ENCODE measurements at places on chromosomes 2 and 18.

GRCh38 chr2:194739217-194739616 lies 917.8 kb upstream of the SLC39A10 start:
- no peak for DNase-seq

DNA sequence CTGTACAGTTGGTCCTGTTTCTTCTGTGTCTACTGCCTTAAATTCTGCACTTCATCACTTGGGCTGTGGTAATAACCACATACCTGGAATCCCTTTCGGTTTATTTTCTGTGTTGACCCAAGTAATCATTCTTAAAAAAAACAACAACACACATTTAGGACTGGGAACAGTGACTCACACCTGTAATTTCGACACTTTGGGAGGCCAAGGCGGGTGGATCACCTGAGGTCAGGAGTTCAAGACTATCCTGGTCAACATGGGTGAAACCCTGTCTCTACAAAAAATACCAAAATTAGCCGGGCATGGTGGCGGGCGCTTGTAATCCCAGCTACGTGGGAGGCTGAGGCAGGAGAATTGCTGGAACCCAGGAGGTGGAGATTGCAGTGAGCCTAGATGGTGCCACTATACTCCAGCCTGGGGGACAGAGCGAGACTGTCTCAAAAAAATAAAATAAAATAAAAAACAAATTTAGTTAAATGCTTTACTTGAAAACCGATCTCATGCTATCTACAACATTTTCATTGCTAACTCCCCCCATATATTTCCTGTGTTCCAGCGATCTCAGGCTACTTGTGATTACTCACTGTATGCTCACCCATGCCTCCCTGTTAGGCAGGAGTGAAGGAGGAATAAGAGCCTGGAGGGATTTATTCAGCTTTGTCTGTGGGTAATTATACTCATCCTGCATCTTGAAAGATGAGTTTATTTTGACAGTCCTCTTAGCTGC lies 18.2 kb downstream of the ACSL3 start:
- no peak for DNase-seq

DNA sequence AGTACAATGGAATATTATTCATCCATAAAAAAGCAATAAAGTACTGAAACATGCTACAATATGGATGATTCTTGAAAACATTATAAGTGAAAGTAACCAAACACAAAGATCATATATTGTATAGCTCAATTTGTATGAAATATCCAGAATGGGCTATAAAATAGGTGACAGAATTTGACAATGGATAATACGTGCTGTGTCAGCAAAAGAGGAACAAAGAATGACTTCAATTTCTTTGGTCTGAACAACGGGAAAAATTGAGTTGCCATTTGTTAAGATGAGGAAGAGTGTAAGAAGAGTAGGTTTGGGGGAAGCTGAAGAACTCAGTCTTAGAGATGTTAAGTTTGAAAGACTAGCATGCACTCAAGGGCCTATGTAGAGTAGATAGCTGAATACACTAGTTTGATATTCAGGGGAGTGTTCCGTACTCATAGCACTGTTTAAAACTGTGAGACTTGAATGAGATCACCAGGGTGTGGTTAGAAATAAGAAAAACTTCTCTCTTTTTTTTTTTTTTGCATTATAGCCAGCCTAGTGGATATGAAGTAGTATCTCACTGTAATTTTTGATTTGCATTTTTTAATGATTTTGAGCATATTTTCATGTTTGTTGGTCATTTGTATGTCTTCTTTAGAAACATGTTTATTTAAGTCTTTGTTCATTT lies 213.6 kb downstream of the NR4A2 start:
- no peak for DNase-seq

GRCh38 chr2:228039752-228040534 lies 141.5 kb downstream of the SPHKAP start:
- DNase-seq, result no peak

GRCh38 chr18:48955830-48956261 lies 5.1 kb upstream of the SMAD7 start:
- DNase-seq, result no peak

- no peak for DNase-seq
Measured at GRCh38 chr2:48454504-48454903, 75.5 kb upstream of the STON1 start.

GRCh38 chr18:48296581-48296980 lies 112.6 kb downstream of the ZBTB7C start:
- no peak for DNase-seq

GRCh38 chr18:21496277-21496835 lies 104.1 kb downstream of the ESCO1 start:
- no peak for DNase-seq

DNA sequence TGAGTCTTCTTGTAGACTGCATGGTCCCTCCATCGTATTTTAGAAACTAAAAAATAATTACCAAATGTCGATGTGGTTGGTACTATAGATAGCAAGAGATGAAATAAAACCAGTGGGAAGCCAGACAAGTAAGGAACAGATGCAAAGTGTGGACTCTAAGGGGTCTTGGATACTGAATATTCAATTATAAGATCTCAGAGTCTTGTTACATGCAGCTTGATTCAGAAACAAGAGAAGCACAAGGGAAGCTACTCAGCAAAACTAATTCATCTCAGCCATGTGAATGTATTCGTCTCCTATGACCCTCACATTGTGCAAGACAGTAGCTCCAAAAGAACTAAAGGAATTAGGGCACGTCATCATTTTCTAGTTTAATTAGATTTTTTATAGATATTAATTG lies 80.9 kb downstream of the CDH20 start:
- DNase-seq, result no peak

DNA sequence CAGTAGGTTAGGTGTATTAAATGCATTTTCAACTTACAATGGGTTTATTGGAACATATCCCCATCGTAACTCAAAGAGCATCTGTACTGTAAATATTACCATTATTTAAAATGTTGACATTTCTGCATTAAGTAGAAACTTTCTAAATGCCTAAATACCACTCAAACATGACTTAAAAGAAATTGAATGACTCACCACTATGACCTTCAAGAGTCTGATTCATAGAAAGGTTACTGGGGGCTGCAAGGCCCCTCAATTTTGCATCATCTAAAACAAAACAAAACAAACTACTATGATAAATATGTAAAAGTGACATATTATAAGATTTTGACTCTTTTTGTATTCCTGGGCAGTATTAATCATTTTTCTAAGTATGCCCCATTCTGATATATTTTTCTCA lies 7.6 kb downstream of the WDR35 start:
- DNase-seq, result no peak

DNA sequence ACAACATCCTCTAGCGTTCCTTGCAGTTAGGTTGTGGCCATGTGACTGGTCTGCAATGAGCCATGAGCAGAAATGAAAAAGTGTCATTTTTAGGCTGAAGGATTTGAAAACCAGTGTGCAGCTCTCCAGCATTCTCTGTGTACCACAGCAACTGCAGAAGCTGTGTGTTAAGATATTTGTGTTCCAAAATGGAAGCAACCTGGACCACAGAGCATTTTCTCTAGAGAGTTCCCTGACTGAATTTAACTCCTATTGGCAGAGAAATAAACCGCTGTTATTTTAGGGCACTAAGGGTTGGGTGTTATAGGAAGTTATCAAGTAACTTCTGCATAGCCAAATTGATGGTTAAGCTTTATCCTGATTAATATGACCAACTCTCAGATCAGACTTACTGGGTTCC lies 257.2 kb upstream of the THUMPD2 start:
- no peak for DNase-seq

GRCh38 chr18:22831441-22831904 lies 101.7 kb upstream of the RBBP8 start:
- no peak for DNase-seq

DNA sequence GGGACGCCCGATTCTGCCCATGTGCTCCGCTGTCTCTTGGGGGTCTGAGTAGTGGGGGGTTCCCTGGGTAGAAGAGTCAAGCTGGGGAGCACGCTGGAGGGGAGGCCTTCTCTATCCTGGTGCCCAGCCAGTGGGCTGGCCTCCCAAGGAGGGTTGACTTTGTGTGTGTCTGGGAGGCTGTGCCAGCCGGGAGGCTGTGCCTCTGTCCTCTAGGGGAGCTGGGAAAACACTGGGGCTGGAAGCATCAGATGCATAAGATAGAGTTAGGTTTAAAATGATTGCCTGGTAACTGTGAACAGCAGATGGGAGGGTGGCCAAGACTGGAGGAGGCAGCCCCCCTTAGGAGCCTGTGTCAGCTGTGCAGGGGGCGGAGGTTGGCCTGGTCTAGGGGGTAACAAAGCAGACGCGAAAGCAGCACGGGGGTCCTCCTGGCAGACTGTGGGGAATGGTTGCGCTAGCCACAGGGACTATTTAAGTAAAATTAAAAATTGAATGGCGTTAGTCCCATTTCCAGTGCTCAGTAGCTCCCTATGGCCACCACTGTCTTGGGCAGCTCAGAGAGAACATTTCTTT lies 1.3 kb downstream of the ING5 start:
- DNase-seq, result no peak

DNA sequence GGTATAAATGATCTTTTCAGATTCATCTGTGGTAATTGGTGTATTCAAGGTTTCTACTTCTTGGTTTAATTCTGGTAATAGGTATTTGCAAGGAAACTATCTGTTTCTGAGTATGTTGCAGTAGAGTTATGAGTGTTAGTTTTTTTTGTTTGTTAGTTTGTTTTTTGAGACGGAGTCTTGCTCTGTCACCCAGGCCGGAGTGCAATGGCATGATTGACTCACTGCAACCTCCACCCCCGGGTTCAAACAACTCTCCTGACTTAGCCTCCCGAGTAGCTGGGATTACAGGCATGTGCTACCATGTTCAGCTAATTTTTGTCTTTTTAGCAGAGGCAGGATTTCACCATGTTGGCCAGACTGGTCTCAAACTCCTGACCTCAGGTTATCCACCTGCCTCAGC lies 60.9 kb upstream of the IL1R2 start:
- DNase-seq, result no peak

GRCh38 chr2:47719099-47719498 lies 63.8 kb upstream of the MSH6 start:
- DNase-seq, result no peak

DNA sequence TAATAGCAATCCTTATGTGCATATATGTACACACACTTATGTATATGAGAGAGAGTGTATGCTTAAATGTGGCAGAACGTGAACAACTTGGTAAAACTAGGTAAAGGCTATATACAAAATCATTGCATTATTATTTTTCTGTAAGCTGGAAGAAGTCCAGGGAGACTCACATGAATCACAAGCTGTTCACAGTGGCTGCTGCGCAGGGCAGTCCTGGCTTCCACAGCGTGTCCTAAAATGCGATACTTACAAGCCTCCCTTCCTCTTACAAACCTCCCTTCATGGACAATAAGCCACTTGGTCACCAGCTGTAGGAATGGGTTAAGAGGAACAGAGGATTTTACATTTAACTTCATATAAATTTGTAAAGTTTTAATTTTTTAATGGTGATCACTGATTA lies 114.9 kb upstream of the AGAP1 start:
- no peak for DNase-seq

- DNase-seq, result no peak
Measured at GRCh38 chr18:55501982-55502710, 85.8 kb downstream of the TCF4 start.

DNA sequence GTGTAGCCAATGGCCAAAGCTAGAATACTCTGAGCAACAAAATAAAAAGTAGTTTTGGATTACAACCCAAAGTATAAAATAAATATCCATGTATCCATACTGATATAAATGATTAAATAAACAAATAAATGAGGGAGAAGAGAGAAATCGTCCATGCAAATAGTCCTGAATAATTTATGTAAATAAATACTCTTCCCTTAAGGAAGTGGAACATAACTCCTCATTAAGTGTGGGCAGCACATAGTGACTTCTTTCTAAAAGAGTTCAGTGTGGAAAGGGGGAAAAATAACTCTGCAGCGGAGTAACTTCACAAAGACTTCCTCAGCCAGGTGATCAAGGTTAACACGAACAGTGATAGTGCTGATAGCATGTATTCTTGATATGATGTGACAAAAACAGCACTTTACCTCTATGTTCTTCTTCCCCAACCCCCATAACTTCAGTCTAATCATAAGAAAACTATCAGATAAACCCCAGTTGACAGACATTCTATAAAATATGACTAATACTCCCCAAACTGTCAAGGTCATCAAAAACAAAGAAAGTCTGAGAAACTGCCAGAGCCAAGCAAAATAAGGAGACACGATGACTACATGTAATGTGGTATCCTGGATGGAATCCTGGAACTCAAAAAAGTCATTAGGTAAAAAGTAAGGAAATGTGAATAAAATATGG lies 30.7 kb downstream of the METTL8 start:
- DNase-seq, result no peak

DNA sequence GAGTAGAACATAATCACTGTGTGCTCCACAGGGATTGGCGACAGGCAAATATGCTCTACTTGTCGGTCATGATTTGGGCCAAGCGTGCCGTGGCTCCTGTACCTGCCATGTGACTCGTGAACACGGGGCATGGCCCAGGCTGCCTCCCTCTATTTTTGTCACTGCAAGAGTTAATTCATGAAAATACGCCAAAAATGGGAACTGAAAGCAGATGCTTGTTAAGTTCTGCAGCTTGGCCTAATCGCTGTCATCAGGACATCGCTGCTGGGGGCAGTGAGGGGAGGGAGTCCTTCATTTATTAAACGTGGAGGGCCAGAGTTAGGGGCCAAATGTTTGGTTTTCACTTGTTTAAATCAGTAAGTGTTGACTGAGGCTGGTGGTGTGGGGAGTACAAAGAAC lies 177.8 kb downstream of the BCL2 start:
- no peak for DNase-seq

- no peak for DNase-seq
Measured at GRCh38 chr2:190533175-190533967, 1.2 kb downstream of the NEMP2 start.

GRCh38 chr2:3807853-3808252 lies 104.5 kb downstream of the DCDC2C start:
- DNase-seq, result no peak

- no peak for DNase-seq
Measured at GRCh38 chr2:125516496-125517109, 1139.4 kb upstream of the GYPC start.

DNA sequence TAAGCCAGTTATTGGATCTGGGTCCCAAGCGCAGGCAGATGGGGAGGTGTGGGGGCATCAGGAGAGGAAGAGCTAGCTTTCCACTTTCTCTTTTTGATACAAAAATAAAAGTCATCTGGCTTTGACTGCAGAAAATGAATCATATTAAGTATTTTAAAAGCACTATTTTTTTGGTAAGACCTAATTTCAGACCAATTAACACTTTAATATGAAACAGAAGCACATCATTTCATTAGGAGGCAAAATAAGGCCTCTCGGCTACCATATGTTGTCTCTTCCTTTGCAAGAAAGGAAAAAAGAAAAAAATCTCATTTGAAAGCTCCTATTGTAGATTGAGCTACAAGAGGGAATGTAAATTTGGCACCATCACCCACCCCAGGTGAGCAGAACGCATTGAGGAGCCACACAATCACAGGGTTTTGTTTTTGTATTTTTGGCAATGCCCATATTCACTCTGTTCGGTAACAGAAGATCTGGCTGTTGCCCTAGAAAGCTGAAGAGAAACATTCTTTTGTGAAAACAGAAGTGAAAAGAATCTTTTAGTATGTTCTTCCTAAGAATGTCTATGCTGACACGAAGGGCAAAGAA lies 390.7 kb upstream of the ETAA1 start:
- DNase-seq, result no peak
